Hematopoietic multipotent progenitor cell (in vitro differentiated cells): ENCODE measurements at places on chromosomes 1 and 21. TPM values are rescaled to one million over a fixed set of nuclear protein-coding genes. Genes with fewer than 3 reads are reported as not detected.

Gene ADORA1
- not detected for total RNA-seq

- no peak for DNase-seq
These were observed 152.5 kb upstream of the KCND3 start for GRCh38 chr1:112141923-112142322.

DNA sequence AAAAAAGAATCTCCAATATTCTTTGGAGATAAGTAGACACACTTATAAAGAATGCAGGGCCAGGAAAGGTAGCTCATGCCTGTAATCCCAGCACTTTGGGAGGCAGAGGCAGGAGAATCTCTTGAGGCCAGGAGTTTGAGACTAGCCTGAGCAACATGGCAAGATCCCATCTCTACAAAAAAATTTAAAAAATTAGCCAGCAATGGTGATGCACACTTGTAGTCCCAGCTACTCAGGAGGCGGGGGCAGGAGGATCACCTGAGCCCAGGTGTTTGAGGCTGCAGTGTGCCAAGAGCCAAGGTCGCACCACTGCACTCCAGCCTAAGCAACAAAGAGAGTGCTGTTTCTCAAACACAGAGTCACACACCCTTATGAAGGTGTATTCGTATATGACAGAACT lies 385.0 kb downstream of the SMYD3 start:
- DNase-seq, result no peak

DNA sequence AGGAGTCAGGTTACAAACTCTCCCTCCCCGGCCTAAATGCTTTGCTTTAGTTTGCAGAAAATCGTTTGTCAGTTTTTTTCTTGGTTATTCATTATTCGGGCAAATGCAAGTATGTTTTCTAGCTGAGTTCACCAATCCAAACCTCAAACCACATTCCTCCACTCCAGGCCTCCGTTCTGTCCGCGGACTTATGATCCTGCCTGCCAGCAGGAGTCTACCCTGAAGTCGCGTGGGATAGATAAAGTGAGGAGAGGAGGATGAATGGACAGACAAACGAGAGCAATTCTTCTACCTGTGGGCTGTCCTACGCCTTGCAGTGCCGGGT lies 1.3 kb downstream of the ADAMTS1 start:
- peak; percentile 29 for DNase-seq

DNA sequence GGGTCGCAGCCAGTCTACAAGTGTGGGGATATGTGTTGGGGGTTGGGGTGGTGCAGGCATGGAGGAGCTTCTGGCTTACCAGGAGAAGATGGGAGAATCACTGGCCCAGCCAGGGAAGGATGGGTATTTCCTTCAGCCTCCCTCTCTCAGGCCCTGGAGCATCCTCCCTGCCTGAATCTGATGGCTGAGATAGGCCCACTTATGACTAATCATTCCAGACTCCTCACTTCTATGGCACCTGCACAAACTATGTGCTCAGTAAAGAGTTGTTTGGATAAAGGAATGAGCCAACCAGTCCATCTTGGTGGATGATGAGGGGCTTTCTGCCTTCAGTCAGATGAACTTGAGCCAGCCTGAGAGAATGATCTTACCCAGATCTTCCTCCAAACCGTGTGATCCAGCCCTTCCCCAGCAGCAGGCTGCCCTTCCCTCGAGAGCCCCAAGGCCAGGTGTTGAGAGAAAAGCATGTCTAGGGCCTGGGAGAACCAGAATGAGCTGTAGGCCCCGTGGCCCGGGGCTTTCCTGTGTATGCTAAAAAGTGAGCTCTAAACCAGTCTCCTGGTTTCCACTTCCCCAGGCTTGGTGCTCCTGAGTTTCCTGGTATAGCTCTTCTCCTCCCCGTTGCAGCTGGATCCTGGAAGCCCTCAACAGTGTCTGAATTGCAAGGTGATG lies 1.3 kb downstream of the GPA33 start:
- DNase-seq, result no peak
